ENCODE measurements at places on chromosomes 12 and 14.
A peak's percentile ranks its signal among the peaks of the same experiment; 100 is the strongest.

DNA sequence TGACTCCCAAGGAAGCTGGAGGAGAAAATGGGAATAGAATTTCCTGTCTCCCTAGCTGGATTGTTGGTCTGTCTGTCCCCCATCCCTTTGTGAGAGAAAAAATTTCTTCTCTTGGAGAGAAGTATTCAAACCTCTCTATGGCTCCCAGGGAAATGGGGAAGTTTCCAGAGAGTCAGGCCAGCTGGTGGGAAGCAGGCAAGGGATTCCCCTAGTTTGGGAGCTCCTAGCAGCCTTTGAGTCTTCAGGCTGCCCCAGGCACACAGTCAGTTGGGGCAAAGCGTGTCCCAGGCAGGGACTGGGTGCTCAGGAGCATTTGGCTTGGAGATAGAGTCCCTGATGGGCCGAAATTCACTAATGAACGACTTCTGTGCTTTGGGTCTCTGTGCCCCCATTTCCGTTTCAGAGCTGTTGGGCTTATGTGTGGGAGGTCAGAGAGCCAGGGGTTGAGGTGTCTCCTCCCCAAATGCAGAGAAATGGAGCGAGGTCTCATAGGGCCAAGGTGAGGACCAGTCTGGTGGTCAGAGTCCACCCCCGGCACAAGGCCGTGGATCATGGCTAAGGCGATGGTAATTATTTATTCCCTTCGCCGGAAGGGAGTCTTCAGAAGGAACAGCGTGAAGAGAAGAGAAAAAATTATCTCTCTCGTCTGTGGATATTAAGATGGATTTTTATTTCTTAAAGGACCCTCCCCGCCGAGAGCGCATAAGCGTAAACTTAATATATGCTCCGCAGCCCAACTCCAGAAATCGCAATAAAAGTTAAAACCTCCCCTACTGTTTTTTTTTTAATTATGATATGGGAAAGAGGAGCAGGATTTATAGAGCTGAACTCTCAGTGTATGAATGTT lies 6.6 kb upstream of the HOXC9 start:
- DNase-seq, result no peak

- no peak for DNase-seq
These were observed 6.6 kb downstream of the CFAP54 start for GRCh38 chr12:96495841-96496545.

- DNase-seq, result no peak
These were observed 21.8 kb downstream of the CCNK start for GRCh38 chr14:99502989-99503421.

DNA sequence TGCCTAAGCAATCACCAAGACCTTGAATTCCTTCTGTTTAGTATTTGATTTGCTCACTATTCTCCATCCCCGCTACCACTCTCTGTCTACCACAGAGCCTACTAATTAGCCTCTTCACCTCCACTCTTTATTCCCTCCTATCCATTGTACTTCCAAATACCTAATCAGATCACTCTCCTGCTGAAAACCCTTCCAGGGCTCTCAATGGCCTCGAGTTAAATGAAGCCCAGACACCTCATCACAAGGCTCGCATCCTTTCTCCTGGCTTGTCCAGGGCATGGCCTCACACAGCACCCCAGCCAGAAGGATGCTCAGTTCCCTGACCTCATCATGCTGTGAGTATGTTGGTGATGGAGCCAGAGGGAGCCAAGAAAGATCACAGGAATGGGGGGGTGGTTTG lies 71.4 kb upstream of the PRMT8 start:
- DNase-seq, result no peak

- DNase-seq, result no peak
These were observed 264.2 kb downstream of the AACS start for GRCh38 chr12:125329239-125330102.

- no peak for DNase-seq
These were observed 175.5 kb downstream of the PTPRO start for GRCh38 chr12:15497671-15498292.

DNA sequence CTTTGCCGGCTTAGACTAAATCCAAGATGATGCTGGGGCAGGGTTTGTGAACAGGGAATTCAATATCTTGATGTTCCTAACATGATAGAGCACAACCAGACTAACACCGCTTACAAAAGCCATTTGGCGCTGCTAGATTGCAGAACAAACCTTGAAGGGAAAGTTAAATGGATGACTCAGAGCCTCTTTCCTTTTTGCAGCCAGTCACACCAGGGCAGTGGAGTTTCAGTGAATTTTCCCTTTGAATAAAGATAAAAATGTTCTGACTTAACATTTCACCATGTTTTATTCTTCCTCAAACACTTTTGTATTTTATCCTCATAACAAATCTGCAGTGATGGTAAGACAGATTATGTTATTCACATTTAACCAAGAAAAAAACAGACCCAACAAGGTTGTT lies 47.3 kb downstream of the PDE6H start:
- no peak for DNase-seq

DNA sequence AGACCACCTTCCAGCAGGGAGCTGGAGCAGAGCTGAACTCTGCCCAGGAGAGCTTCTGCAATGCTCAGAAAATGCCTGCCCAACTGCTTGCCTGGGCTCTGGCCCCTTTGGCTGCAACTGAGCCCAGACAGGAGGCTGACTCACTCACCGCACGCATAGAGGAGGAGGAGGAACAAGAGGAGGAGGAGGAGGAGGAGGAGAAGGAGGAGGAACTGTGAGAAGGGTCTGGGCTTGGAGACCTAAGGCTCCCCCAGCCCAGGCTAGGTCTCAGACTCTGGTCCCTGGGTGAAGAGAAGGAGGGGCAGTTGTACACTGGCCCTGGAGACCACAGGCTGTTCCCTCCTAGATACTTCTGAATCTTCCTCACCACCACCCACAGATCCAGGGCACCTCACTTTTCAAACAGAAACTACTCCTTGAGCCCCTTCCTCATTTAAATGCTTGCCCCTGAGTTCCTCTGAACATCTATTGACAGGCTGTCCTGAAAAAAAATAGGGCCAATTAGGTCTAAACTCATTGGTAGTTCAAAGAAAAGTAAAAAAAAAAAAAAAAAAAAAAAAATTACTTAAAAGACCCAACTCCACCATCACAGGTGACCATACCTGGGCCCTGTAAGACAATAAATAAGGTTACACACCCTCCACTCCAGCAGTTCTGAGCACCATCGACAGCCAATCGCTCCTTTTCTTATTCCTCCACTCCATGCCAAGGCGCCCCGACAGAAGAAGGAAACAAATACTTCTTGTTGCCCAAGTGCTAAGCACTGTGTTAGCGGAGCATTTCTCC lies 674 bp downstream of the VDR start:
- peak; percentile 42 for DNase-seq

All from stimulated activated CD4-positive, alpha-beta T cell treated with anti-CD3 and anti-CD28 coated beads, TNF-alpha, amount 100 ng/mL, for 4 hours (primary cell).